ENCODE measurements at places on chromosomes 1 and 21. TPM values are rescaled to one million over a fixed set of nuclear protein-coding genes. Genes with fewer than 3 reads are reported as not detected.

The C1orf174 gene
- 16.7 TPM for total RNA-seq

The CFHR5 gene
- not detected for total RNA-seq

The SPRR2B gene
- total RNA-seq, result not detected

The C1orf115 gene
- 13.0 TPM for total RNA-seq

The C1orf87 gene
- total RNA-seq, result not detected

The VANGL2 gene
- 11.2 TPM for total RNA-seq

DNA sequence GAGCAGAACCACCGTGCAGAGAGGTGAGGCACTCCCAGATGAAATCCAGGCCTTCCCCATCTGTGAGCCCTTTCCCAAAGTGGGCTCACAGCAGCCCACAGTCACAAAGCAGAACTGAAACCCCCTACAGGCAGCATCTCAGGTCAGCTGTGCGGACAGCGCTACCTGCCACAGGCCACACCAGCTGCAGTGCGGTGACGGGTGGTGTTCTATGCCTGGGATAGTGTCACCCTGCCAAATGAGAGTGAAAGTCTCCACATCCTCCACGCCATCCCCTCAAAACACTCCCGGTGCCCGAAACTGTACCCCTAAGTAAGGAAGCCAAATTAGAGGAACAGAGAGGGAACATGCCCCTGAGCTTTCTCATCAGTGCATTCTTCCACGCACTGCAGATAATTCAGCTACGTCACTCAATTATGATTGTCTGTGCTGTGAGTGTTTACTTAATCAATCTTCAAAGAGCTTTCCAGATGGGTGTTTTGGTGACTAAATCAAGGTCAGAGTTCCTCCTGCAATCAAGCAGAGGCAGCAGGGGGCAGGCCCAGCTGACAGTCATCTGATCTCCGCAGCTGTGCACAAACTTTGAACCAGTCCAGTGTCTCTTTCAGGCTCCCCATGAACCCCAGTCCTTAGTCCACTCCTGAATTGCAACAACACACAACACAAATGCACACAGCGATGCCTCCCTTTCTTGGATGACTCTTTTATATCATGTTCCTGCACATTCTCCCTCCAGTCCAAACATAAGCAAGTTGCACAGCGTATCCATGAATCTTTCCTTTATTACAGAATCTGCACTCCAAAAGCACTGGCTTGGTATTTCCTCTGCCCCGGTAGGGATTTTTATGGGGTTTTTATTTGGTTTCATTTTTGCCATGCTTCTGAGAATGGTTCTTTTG lies 150.0 kb downstream of the TOMM20 start:
- H3K36me3 ChIP-seq, result no peaks in the 10 kb centered on the region
- H3K4me1 ChIP-seq, result peaks cover 34% of the 10 kb centered on the region
- peak overlapping the region; percentile 83 for H3K27ac ChIP-seq
- H3K27me3 ChIP-seq, result no peaks in the 10 kb centered on the region
- no peak overlapping the region for H3K4me3 ChIP-seq
- DNase-seq, result no peak

GRCh38 chr1:160354388-160354985 lies 11.3 kb downstream of the NCSTN start:
- H3K4me3 ChIP-seq, result no peak overlapping the region
- H3K27me3 ChIP-seq, result no peaks in the 10 kb centered on the region
- H3K4me1 ChIP-seq, result no peaks in the 10 kb centered on the region
- no peak for DNase-seq

- no peak overlapping the region for H3K27ac ChIP-seq
- no peaks in the 10 kb centered on the region for H3K27me3 ChIP-seq
- no peak overlapping the region for H3K4me3 ChIP-seq
- no peak for DNase-seq
- H3K4me1 ChIP-seq, result no peaks in the 10 kb centered on the region
- no peaks in the 10 kb centered on the region for H3K36me3 ChIP-seq
These were observed 514.8 kb downstream of the AMY1C start for GRCh38 chr1:104264521-104264920.

- DNase-seq, result no peak
- no peaks in the 10 kb centered on the region for H3K4me1 ChIP-seq
- no peaks in the 10 kb centered on the region for H3K36me3 ChIP-seq
- H3K4me3 ChIP-seq, result no peak overlapping the region
- H3K27me3 ChIP-seq, result no peaks in the 10 kb centered on the region
These were observed 48.6 kb upstream of the ZNHIT6 start for GRCh38 chr1:85756864-85757263.

DNA sequence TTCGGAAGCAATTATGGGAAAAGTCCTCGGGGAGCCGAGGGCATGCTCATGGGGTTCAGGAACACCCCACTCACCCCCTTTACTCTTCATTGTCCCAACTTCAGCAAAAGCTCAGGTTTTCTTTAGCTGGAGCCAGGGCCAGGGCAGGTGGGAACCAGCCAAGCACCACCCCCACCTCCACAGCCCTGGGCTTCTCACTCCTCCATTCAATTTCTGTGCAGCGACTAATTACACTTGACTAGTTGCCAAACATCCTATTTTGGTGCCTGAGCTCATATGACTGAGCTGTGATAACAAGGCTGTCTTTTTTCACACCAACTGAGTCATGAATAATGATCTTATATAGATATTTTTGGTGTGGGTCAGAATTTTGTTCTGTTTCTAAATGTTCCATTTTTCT lies 257.2 kb upstream of the AJAP1 start:
- no peaks in the 10 kb centered on the region for H3K4me1 ChIP-seq
- H3K4me3 ChIP-seq, result no peak overlapping the region
- no peak for DNase-seq
- no peaks in the 10 kb centered on the region for H3K27me3 ChIP-seq
- H3K27ac ChIP-seq, result no peak overlapping the region

DNA sequence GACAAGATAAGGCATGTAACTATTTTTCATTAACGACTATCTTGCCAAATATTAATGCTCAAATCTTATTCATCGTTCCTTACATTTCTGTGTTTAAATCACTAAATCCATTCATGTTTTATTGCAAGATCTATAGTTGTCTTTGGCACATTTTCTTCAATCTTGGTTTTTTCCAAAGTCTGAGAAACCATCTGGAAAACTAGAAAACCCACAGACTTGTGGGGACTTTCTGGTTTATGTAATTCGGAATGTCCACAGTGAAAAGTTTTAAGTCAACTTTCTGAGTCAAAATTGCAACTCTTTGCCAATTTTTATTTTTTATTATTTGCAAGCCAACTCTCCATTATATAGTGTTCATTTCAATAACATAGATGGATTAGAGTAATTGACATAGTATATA lies 520.8 kb upstream of the ADAMTS5 start:
- DNase-seq, result no peak
- H3K36me3 ChIP-seq, result no peaks in the 10 kb centered on the region

GRCh38 chr1:21118167-21118566 lies 58.5 kb downstream of the EIF4G3 start:
- no peak overlapping the region for H3K4me3 ChIP-seq
- no peak for DNase-seq
- no peaks in the 10 kb centered on the region for H3K36me3 ChIP-seq
- no peaks in the 10 kb centered on the region for H3K27me3 ChIP-seq
- no peak overlapping the region for H3K27ac ChIP-seq
- H3K4me1 ChIP-seq, result no peaks in the 10 kb centered on the region

DNA sequence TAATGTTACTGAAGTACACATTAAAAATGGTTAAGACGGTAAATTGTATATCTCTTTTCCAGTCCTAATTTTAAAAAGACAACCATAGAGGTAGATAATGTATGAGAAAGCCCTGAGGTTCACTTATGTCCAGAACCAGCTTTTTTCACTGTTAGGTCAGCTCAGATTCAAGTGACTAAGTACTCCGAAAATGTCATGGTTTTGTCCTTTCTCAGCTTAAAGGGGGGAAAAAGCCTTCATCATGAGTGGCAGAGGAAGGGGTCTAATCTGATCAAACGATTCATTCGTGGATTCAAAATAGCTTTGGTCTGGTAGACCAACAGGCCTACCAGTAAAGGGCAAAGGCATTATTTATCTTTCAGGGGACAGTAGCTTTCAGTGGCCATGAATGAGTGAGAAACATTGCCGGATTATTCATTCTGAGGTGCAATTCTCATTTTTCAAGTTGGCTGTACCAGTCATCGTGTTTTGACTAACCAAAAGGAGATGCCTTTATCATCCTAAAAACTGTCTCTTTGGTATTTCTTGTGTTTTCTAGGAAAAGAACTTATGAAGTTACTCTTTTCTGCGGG lies 208.4 kb downstream of the HHIPL2 start:
- H3K4me1 ChIP-seq, result no peaks in the 10 kb centered on the region
- no peak overlapping the region for H3K27ac ChIP-seq
- no peaks in the 10 kb centered on the region for H3K36me3 ChIP-seq
- no peaks in the 10 kb centered on the region for H3K27me3 ChIP-seq
- DNase-seq, result no peak

Data from ovary (tissue), 10 donors.